Hematopoietic multipotent progenitor cell treated with erythropoietin and hydrocortisone succinate and interleukin-3 and kit ligand, for 6 days (in vitro differentiated cells): ENCODE measurements at places on chromosomes 4 and X.

DNA sequence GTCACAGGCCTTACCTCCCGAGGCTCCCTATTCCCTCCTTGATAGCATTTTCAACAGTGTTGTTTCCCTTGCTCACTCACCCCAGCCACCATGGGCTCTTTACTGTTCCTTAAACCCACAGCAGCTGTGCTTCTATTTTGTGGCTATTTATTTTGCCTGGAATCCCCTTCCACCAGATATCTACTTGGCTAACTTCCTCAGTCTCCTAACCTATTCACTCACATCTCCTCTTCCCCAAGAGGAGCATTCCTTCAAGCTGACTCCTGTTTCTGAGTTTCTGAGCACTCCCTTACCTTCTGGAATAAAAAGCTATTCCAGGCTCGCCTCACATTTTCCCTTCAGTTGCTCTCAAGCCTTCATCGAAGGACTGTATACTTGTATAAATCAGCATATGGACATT, 50.5 kb downstream of the CXCL1 start:
- no peak for DNase-seq

DNA sequence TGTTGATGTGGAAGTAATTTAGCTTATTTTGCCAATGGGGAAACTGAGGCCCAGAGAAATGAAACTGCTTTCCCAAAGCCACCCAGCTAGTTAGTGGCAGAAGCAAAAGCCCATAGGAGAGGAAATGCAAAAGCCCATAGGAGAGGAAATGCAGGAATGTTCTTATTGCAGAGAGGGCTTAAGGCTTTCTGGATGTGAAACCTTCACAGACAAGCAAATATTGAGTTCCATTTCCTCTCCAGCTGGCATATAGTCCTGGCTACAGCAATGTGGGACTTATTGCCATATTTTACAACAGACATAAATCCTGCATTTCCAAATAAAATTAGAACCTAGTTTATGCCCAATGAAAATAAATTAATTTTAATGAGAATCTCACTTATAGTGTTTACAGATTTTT, 69.7 kb downstream of the TMEM154 start:
- no peak for DNase-seq

- no peak for DNase-seq
Observed at GRCh38 chr4:3241898-3242524, 6.9 kb upstream of the MSANTD1 start.

- no peak for DNase-seq
Observed at GRCh38 chr4:172975651-172976229, 192.9 kb upstream of the GALNT7 start.

- DNase-seq, result no peak
Observed at GRCh38 chrX:18649498-18649951, 22.4 kb downstream of the RS1 start.

- no peak for DNase-seq
Observed at GRCh38 chr4:47801481-47802002, 36.3 kb downstream of the CORIN start.

- no peak for DNase-seq
Observed at GRCh38 chr4:129098531-129099001, 2.6 kb downstream of the C4orf33 start.

- DNase-seq, result peak; percentile 65
Observed at GRCh38 chr4:142846729-142847596, 862 bp upstream of the INPP4B start.

- no peak for DNase-seq
Observed at GRCh38 chr4:114136069-114136468, 156.6 kb upstream of the ARSJ start.

- no peak for DNase-seq
Observed at GRCh38 chr4:138055890-138056289, 186.3 kb downstream of the SLC7A11 start.

GRCh38 chrX:97898798-97899197, 1015.1 kb downstream of the RPA4 start:
- no peak for DNase-seq

GRCh38 chr4:186039697-186040096, 29.3 kb upstream of the TLR3 start:
- DNase-seq, result no peak

GRCh38 chrX:63282077-63282476, 69.1 kb downstream of the SPIN4 start:
- no peak for DNase-seq

- no peak for DNase-seq
Observed at GRCh38 chrX:13418126-13419097, 98.6 kb upstream of the ATXN3L start.

DNA sequence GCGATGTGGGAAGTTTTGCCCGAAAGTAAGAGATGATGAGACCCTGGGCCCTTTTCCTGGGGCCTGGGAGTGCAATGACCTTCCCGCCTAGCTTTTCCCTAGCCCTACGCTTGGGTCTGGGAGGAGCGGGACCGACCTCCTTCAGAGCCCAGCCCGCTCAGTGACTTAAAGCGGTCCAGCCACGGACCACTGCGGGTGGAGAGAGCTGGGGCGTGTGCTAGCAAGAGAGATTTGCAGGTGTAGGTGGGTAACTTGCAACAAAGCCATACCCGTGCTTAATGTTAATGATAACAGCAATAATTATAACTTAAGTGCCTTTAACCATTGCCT, 503 bp upstream of the PDE5A start:
- DNase-seq, result no peak

DNA sequence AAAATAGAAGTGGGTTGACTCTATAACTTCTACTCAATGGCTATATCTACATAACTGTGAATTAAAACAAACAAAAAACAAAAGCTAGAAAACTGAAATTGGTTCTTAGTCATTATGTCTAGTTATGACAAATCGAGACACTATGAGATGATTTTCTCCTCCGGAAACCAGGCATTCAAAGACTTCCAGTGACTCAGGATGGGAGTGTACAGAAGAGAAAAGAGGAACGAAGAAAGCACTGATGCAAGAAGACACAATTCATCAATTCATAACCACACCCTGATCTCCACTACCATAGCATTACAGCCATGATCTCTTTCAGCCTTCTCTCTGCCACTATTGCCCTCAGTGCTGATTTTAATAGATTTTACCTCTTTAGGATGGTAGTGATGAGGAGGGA, 253.6 kb downstream of the CBLL2 start:
- DNase-seq, result no peak

- DNase-seq, result no peak
Observed at GRCh38 chrX:3345281-3346191, 916 bp downstream of the MXRA5 start.

GRCh38 chrX:146481735-146482134, 327.8 kb upstream of the CXorf51B start:
- no peak for DNase-seq

DNA sequence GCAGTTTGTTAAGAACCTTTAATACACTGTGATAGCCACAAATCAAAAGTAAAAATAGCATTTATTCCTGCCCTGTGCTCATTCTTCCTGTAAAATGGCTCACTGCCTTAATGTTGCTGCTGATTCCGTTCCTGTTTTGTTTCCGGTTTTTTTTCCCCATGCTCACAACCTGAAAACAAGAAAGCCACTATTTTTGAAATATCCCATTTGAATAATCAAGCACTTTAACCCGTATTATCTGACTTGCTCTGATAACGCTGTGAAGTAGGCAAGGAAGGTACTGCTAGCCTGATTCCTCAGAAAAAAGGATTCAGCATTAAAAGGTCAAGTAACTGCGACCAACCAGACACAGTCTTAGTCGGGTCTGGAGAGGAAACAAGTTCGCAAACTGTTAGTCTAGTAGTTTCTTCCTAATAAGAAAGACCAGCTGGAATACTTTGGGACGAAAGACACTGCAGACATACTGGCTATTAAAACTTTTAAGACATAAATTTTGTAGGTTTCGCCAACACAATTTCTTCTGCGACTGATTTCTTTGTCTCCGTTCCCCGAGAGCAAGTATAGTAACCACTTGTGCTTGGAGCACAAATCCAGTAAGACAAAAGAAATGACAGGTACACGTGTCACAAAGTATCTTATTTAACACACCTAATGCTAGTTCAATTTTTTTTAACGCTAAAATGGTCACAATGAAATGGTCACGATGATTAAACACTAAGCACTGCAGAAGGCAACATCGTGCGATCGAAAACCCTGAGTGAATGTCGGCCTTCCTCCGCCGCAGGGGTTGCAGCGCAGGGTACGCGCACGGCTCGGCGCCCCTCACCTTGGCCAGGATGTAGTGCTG, 802 bp downstream of the COX18 start:
- peak; percentile 72 for DNase-seq

GRCh38 chr4:10164877-10165283, 48.3 kb upstream of the WDR1 start:
- DNase-seq, result peak; percentile 82

DNA sequence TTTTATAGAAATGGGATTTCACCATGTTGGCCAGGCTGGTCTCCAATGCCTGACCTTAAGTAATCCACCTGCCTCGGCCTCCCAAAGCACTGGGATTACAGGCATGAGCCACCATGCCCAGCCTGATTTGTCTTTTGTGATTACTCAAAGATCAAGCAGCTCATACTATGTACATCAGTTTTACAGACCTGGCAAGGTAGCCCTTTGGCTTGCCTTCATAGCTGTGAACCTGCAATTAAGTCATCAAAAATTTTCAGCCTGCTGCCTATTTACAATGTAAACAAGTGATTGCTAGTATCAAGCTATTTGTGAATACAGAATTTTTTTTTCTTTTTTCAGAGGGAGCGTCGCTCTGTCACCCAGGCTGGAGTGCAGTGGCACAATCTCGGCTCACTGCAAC, 46.2 kb downstream of the GSX2 start:
- DNase-seq, result no peak

- DNase-seq, result peak; percentile 67
Observed at GRCh38 chr4:112312610-112313239, 15.6 kb downstream of the ALPK1 start.

GRCh38 chr4:81165861-81166430, 49.1 kb downstream of the PRKG2 start:
- no peak for DNase-seq

DNA sequence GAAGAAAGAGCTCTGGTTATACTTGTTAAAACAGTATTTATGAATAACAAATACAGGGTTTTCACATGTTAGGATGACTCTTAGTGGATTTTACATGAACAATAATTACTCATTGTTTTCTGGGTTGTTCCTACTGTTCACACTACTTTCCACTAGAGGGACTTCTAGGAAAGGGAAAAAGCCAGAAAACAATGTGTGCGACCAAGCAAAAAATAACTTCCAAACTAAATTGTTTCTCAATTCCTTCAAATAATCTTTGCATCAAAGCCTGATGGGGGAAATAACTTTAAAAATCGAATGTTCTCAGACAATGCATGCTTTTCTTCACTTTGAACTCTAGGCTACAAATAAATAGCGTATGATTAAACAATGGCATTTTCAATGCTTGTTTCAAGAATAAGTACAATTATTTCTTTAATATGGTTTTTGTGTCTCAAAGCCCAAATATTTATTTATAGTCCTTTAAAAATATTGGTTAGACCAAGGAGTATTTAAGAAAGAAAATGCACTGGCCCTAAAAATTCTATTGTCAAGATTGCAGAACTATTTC, 72.1 kb upstream of the ETNPPL start:
- peak; percentile 73 for DNase-seq

DNA sequence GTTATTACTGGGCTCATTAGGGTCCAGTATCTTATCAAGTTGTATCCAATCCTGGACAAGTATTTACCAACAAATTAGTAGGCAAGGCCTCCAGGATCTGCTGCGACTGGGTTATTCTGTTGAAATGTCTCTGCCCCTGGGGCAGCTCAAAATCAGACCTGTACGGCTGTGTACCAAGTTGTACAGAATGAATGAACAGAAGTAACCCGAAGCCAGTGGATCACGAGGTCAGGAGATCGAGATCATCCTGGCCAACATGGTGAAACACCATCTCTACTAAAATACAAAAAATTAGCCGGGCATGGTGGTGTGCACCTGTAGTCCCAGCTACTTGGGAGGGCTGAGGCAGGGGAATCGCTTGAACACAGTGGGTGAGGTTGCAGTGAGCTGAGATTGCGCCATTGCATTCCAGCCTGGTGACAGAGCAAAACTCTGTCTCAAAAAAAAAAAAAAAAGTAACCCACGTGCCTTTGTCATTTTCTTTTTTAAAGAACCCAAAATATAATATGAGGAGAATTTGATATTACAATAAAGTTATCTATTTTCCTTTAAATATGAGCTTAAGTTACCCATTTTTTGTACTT, 127.3 kb downstream of the CBR4 start:
- DNase-seq, result no peak

DNA sequence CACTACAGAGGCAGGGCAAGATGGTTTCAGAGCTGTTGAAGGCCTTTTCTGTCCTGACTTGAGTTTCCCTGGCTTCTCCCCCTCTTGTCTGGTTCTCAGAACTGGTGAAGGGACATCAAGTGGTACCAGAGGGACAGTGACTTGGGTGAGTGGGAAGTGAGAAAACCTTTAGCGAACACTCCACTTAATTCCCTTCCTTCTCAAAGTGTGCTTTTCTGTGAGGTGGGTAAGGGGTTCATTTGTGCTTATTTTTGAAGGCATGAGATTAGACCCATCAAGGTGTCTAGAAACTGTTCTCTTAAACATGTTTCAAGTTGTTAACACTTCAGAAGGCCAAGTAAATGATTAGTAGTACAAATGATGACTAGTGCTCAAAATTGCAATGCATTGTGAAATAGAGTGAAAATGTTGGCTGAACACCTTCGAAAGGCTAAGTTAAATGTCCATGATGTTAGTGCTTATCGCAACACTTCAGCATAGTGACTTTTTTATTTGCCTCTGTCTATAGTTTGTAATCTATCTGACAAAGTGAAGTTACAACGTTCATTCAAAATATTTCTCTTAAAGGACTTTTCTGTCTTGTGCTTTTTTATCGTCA, 2.8 kb downstream of the AREG start:
- DNase-seq, result no peak

GRCh38 chr4:41744572-41745291, 3.8 kb downstream of the PHOX2B start:
- no peak for DNase-seq

GRCh38 chrX:48945517-48946348, 11.7 kb downstream of the OTUD5 start:
- peak; percentile 76 for DNase-seq

GRCh38 chrX:15790769-15791290, 546 bp downstream of the ZRSR2 start:
- DNase-seq, result peak; percentile 35

DNA sequence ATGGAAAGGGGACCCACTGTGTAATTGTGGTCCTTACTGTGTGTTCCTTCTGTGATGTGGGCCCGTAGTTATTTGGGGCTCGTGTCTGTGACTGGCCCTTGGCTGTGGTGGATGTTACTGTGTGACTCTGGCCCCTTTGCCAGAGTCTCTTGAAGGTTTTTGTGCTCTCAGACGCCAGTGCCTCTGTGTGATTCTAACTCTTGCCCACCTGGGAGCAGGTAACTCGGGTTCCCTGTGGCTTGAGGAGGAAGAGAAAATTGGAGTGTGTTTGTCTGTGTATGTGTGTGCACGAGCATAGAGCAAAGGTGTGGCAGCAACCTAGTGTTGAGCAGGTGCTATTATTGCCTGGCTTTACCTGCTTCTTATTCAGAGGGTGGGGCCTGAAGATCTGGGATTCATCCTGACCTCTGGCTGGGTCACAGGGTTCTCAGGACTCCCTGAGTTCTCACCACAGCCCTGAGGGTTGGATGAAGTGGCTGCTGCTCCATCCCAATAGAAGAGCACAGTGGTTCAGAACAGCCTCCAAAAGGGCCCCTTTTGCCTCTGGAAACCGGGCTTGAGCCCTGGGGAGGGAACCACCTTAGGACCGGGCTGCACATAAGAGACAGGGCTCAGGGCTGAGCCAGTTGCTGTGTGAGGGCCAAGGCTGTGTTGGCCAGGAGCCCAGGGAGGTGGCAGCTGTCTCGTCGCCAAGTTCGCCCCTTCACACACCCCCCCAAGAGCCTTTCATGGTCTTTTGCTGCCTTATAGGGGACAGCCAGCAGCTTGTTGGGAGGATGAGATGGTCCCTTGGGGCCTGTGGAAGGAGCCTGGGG, 1.3 kb downstream of the RBM10 start:
- DNase-seq, result peak; percentile 27
